Stimulated activated CD8-positive, alpha-beta memory T cell treated with anti-CD3 and anti-CD28 coated beads, Interleukin-7, amount 100 ng/mL, for 24 hours (primary cell): ENCODE measurements at places on chromosomes 2 and 18.

GRCh38 chr2:113770929-113771328, 14.5 kb upstream of the SLC35F5 start:
- no peak for DNase-seq

- no peak for DNase-seq
Measured at GRCh38 chr2:37708146-37708545, 36.7 kb upstream of the CDC42EP3 start.

DNA sequence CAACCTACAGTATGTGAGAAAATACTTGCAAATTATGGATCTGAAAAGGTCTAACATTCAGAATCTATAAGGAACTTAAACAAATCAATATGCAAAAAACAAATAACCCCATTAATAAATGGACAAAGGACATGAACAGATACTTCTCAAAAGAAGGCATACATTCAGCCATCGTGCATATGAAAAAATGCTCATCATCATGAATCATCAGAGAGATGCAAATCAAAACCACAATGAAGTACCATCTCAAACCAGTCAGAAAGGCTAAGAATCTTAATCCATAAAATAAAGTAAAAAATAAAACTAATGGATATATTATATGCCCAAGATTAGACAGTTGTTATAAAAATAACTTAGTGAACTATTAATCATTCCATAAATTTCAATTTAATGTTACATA, 154.0 kb downstream of the CALCRL start:
- no peak for DNase-seq

- no peak for DNase-seq
Measured at GRCh38 chr18:5961828-5962150, 66.5 kb upstream of the TMEM200C start.

DNA sequence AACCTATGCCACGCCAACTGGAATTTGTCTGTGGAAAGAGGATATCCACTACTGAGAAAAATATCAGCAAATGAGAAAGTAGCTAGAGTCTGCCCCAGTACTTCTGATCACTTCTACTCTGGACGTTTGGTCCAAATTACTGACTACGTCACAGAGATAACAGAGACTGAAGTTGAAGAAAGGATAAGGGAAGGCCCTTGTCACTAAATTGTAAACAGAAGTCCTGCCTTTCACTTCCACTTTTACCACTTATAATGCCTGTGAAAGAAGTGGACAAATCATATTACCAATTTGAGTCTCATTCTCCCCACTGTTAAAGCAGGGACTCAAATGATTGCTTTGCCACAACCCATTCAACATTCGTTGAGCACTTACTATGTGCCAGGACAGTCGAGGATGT, 173.9 kb upstream of the ERBB4 start:
- no peak for DNase-seq

GRCh38 chr18:29087616-29088246, 910.8 kb upstream of the CDH2 start:
- DNase-seq, result no peak

- no peak for DNase-seq
Measured at GRCh38 chr2:79723830-79724229, 211.0 kb downstream of the CTNNA2 start.

DNA sequence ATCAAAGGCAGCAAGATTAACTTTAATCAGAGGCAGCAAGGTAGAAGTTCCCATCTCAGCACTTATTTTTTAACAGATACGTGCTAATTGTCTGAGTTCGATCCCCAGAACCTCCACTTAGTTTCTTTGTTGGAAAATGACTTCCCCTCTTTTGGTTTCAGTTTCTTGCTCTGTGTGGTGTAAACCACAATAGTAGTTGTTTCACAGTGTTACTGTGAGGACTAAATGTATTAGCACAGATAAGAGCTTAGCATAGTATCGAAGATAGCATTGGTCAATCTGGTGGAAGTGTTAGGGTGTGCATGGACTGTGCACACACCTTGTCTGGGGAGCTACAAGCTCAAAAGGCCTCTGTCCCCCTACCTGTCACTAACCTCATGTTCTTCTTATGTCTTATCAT, 988.3 kb upstream of the GYPC start:
- no peak for DNase-seq

- no peak for DNase-seq
Measured at GRCh38 chr2:249538-250042, 14.2 kb downstream of the SH3YL1 start.

- no peak for DNase-seq
Measured at GRCh38 chr2:18926631-18927524, 337.5 kb upstream of the NT5C1B start.

GRCh38 chr2:26609839-26610277, 31.3 kb downstream of the CIB4 start:
- DNase-seq, result no peak

- no peak for DNase-seq
Measured at GRCh38 chr2:169221745-169222369, 140.5 kb downstream of the LRP2 start.

- no peak for DNase-seq
Measured at GRCh38 chr2:17879137-17879912, 858 bp downstream of the KCNS3 start.
